Forelimb muscle (tissue), 1 donor: ENCODE measurements at places on chromosomes 5 and 9.
A peak's percentile ranks its signal among the peaks of the same experiment; 100 is the strongest.

- no peak for DNase-seq
These were observed 22.4 kb downstream of the GOLGA2 start for GRCh38 chr9:128253140-128253990.

DNA sequence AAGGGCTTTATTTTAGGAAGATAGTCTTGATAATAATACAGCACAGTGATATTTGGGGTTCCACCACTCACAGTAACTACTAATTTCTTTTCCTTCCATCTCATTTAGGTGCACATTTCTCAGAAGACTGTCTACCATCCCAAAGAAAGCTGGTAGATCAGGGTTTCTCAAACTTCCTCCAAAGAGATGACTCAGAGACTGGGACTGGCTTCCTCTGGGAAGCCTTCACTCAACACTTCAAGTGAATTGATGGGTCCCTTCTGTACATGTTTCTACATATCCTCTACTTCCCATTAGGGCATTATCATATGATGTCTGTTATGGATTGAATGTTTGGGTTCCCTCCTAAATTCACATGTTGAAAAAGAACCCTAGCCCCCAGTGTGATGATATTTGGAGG lies 138.5 kb downstream of the SPOCK1 start:
- no peak for DNase-seq

DNA sequence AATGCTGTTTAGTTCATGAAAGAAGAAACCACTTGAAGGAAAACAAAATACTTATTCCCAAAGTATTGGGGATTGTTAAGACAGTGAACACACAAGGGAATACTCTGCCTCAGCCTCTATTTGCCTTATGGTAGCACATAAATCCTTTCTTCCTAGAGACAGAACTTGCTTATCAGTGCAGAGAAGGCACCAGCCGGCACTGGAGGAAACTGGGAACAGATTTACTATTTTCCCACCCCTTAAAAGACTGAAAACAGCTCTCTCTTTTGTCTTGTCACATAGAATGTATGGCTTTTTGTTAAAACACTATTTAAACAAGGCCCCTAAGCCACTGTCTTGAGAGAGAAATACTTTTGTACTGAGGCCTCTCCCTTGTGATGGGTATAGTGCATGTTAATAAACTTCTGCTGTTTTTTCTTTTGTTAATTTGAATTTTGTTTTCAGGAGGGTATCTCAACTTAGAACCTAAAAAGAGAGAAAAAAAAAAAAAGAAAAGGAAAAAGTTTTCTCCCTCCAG lies 40.7 kb upstream of the EDIL3 start:
- no peak for DNase-seq

DNA sequence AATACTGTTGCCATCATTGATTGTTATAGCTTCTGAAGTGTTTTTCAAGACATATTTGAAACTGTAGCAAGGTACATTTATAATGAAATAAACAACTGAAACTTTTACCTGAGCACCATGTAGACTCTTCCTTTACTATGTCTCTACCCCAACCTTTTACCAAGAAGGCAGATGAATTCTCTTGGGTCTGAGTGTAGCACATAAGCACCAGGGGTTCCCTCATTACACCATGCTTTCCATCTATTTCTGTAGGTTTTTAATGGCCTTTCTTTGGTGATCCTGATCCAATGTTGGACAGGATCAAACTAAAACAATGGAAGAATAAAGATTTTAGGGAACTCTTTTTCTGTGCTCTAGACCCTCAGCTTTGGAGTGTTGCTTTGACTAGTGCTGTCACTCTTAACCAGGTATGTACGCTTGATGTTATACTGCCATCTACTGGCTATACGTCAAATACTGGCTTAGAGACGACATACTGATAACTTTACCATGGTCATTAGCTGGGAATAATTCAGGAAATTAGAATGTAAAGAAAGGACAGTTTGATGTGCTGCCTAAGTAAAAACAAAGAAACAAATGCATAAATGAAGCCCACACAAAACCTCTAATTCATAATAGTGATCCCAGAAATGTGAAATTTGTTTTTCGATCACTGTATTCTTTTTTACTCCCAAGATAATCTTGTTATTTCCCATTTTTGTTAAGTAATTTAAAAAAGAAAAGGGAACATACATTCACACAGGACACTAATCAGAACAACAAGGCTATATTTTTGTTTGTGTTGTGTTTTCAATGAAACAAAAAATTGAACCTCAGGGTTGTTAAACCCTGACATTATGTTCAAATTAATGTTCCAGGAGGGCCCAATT lies 30.7 kb downstream of the IFNW1 start:
- DNase-seq, result peak; percentile 67

- no peak for DNase-seq
These were observed 81.4 kb upstream of the RANBP6 start for GRCh38 chr9:6096821-6097220.

DNA sequence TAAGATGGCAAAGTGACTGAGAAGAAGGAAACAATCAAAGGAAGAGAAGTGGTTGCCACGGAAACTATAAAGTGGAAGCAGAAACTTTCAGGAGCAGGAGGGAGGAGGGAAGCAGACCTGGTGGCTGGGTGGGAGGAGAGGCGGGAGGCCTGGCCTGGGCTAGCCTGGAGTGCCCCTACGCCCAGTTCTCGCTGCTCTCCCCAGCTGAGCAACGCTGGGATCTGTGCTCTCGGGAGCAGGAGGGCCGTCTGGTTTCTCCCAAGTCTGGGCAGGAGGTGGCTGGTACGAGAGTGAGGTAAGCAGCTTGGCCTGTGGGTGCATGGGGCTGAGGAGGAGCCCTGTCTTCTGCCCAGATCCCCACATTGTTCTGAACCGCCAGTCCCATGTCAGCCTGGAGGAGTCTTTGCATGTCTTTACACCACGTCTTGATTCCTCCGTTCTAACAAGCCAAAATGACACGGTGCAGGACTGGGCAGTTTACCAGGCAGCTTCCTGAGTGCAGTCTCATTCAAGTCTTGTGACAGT lies 15.0 kb upstream of the DAB2IP start:
- DNase-seq, result no peak

GRCh38 chr9:108156270-108156998 lies 666.9 kb upstream of the KLF4 start:
- DNase-seq, result no peak

DNA sequence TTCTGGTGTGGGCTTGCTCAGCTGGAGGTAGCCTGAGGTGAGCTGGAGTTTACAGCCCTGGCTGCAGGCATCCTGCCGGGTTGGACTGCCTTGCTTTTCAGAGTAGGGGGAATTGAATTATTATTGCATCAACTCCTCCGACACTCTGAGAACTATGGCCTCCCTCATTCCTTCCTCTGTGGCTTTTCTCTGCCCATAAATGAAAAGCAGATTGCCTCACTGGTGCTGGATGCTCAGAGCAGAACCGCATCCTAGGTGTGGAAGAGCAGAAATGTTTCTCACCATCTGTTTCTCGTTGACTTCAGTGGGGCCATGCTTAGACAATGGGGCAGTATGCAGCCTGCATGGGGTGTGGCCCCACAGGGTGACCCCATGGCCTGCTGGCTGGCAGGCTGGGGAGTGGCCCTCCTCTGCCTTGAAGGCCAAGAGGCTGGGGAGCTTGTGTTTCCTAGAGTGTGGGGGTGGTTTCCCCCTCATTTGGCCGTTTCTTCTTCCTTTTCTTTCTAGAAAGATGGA lies 27.3 kb upstream of the TGFBI start:
- DNase-seq, result no peak

DNA sequence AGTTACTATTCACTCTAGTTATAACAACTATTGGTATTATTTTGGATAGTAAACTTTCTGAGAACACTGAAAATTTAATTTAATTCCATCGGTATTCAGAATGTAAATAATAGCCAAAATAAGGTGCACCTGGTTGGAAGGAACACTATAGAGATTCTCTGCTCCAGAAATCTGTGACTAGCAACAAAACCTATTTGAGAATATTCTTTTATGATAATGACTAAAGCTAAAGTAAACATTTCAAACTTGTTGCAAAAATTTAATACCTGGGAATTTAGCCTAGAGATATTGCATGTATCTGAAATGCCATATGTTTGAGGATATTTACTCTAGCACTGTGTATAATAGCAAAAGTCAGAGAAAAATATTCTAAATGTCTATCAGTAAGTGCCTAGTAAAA lies 144.1 kb downstream of the PLK2 start:
- no peak for DNase-seq

GRCh38 chr9:119412399-119412798 lies 43.2 kb upstream of the BRINP1 start:
- no peak for DNase-seq

DNA sequence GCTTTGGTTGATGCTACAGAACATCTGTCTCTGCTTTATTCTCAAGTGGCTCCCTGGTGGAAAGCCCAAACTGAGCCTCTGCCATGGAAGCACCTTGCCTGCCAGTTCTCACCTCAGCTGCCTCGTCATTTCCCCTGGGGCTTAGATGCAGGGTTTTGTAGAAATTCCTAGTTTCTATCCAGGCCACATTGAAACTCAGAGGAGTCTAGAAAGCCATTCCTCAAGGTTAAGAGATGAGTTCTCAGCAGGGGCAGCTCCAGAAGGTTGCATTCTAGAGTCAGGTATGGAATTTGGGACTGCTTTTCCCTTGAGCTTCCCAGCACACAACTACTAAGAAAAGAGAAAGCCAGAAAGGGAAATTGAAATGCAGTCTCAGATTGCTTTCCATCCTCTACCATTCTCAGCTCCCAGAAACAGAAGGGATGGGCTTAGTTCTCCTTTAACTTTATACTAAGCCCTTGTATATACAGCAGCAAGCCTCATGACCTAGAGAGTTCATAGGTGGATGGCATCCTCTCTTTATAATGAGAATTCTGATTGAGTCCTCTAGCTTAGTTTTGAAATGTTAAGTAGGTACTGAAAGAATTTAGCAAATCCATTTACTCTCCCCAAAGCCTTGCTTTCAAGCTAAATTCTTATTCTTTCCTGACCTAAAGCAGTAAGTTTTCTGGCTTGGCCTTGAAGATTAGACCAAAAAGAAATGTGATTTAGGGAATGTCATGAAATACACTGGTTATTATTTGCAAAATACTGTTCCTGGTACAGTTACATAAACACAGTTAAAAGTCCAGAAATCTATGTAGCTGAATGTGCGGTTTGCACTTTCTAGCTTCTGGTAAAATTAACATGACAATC lies 66.0 kb upstream of the MEF2C start:
- DNase-seq, result no peak

DNA sequence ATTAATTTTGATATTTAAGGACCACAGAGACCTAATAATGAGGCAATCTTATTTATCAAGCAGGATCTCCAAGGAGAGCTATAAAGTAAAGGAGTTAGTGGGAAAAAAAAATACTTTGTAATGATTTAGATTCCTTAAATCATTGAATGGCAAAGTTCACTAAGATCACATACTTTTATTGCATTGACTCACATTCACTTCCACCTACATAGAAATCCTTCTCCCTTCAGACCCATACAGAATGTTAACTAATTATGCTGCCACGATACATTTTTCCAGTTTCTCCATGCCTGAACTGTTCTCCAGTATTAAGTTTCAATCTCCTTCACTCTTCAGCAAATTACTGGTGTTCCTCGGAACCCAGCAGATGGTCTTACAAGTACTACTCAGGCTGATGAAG lies 388.7 kb downstream of the EFNA5 start:
- no peak for DNase-seq

GRCh38 chr5:158560170-158560569 lies 539.5 kb downstream of the EBF1 start:
- no peak for DNase-seq

DNA sequence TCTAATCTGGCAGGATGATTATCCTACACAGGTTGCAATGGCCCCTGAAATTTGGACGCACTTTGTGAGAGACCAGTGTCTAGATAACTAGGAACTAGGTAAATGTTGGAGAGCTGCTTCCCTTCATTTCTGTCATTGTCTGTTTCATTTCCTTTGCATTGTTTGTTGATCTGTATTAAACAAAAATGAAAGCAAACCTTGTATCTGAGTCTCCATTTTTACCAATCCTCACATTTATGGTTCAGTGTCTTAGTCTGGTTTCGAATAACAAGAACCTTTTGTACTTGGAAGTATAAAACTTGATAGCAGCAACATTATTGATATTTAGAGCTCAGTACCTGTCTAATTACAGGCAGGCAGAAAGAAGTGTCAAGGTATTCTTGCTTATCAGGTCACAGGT lies 105.5 kb downstream of the MRPS30 start:
- DNase-seq, result no peak

DNA sequence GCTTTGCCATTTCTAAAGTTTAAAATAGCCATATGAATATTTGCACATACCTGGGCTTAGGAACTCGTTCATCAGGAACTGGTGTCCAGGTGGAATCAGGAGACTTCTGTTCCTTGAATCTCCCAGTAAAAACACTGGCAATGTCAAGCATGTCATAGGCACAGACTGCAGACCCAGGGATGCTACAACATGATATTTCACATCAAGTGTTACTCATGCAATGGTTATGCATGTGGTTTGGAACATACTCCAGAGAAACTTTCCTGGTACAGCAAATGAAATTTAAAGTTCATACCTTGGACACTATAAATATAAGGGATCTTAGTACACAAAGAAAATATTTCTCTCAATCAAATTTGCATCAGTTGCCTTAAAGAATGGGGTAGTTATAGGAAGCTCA lies 92.2 kb downstream of the SEMA6A start:
- DNase-seq, result no peak

DNA sequence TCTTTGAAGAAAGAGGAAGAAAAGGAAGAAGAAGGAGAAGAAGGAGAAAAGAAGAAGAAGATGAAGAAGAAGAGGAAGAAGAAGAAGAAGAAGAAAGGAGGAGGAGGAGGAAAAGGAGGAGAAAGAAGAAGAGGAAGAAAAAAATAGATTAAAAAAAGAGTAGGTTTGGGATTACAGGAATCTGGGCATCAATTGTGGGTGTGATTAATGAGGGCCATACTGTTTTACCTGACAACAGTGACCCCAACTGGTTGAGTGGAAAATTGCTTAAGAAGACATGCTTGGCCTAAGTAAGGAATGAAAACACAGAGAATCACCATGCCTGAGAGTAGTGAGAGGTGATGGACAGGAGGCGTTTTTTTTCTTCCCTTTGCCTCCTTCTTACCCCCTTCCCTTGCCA lies 114.6 kb downstream of the FAM170A start:
- DNase-seq, result no peak

GRCh38 chr9:125494653-125494915 lies 212.4 kb downstream of the MAPKAP1 start:
- no peak for DNase-seq

- DNase-seq, result no peak
These were observed 263.9 kb downstream of the SPOCK1 start for GRCh38 chr5:137234973-137235943.
